ENCODE measurements at places on chromosomes 5 and 9. TPM values are rescaled to one million over a fixed set of nuclear protein-coding genes. Genes with fewer than 3 reads are reported as not detected.

DNA sequence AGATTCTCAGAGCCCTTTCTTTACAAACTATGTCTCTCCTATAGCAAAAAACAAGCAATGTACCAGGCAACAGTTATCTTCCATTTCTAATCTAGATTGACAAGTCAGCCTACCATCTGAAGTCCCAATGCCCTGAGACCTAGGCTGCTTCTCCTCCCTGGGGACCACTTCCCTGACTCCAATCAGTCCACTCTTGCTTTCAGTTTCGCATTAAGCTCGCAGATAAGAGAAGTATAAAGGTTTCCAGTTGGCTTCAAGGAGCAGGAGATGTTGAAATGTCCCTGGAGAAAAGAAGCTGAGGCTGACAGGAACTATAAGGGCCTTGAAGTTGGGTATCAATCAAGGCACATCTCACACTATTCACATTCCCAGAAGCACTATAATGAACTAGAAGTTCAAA lies 32.3 kb downstream of the ERP44 start:
- DNase-seq, result no peak

DNA sequence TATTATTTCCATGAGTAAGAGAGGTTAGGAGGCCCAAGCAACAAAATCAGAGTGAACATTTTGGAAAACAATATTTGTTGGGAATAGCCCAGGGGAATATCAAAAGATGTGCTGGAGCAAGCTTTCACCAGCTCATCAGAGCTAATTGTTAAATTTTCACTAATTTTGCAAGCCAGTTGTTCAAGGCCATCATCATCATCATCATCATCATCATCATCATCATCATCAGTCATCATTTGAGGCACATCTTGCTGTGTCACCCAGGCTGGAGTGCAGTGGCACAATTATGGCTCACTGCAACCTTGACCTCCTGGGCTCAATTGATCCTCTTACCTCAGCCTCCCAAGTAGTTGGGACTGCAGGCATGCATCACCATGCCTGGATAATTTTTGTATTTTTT lies 350.5 kb upstream of the MEF2C start:
- no peak for DNase-seq

GRCh38 chr5:7667216-7667767 lies 183.6 kb downstream of the CFAP90 start:
- no peak for DNase-seq

DNA sequence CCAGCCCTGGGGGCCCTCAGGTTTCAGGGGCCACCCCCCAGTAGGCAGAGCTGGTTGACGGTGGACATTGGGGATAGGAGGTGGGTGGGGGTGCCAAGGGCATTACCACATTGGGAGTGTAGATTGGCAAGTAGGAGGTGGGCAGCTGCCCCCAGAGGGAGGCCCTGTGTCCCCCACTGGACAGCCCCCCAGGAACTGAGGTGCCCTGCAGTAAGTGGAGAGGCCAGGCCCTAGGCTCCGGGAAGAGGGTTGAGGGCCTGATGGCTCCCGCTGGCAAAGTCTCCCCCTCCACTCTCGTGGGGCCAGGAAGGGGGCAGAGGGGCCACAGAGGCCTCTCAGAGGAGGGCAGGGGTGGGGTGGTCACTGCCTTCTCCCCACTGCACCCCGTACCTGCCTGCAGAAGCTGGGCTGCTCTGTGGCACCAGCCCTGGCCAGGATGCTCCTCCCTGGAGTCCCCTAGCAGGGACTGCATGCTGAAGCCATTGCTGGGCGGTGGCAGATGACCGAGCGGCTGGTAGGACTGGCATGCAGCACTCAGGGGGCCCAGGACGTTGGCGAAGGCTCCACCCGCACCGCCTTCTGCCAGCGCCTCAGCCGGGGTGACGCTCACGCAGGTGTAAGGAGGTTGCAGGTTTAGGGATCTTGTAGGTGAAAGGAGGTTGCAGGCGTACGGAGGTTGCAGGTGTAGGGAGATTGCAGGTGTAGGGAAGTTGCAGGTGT lies 89.6 kb upstream of the CACNA1B start:
- no peak for DNase-seq

DNA sequence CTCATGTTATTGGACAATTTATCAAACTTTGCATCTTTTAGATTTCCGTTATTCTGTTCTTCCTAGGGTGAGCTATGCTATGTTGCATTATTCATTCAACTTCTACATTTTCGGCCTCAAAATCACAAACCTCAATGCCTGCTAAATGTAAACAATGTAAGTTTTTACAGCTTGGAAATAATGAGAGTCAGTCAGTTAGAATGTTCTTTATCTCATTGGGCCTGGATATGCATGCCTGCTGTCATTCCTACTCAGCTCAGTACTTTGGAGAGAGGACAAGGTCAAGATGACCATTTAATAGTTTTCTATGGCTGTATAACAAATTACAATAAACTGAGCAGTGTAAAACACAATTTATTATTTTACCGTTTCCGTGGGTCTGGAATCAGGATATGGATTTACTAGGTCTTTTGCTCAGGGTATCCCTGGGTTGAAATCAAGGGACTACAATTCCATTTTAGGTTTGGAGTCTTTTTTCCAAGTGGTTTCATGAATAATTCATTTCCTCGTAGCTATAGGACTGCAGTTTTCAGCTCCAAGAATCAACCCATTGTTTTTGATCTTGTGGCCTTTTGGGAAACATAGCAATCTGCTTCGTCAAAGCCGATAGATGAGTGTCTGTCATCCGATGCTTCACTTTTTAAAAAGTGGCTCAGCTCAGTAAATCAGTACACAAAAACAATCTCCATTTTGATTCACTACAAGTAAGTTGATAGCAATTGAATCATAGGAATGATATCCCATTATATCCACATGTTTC lies 1143.2 kb upstream of the CDH6 start:
- DNase-seq, result no peak

DNA sequence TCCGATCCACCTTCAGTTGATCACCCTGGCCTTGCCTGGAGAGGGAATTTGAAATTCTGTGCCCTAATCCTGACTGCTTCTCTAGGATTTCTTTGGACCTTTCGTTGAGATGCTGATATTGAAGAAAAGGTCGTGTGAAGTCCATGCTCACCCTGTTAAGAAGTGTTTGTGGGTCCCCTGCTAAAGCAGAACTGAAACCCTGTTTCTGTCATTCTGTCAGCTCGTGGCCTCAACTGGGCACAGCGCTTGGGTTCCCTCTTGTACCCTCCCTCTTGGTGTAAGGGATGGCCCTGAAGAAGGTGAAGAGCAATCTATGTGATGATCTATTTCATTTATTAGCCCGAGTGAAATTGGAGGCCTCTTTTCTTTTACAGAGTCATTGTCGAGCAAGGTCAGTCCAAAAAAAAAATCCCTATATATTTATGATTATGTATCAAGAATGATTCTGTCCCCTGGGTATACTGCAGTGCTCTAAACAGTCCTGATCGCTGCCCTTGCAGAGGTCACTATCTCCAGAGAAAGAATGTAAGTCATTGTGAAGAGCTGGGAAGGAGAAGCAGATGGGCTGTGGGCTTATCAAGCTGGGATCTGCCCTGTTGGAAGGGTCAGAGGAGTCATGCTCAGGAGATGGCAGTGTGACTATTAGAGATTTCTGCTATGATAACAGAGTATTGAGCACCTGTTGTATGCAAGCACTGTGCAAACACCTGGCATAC lies 56.1 kb downstream of the WWC1 start:
- no peak for DNase-seq

- DNase-seq, result no peak
Observed at GRCh38 chr5:138028971-138029365, 3.9 kb downstream of the FAM13B start.

- DNase-seq, result no peak
Observed at GRCh38 chr9:96109680-96110351, 192.2 kb downstream of the HSD17B3 start.

DNA sequence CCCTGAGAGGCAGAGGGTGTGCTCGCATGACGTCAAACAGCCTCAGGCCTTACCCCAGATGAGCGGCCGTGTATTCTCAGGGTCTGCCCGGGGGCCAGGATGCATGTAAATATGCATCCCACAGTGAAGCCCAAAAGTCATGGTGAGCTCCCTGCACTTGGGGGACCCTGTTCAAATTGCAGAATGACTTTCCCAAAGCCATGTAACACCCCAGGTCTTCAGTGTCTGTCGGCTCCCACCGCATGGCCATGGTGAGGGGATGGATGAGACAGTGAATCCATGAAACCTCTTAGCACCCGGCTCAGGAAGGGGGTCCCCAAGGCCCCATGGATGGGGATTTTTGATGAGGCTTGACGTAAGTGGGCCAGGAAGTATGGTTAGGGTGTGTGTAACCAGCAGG lies 9.3 kb upstream of the COL5A1 start:
- no peak for DNase-seq

DNA sequence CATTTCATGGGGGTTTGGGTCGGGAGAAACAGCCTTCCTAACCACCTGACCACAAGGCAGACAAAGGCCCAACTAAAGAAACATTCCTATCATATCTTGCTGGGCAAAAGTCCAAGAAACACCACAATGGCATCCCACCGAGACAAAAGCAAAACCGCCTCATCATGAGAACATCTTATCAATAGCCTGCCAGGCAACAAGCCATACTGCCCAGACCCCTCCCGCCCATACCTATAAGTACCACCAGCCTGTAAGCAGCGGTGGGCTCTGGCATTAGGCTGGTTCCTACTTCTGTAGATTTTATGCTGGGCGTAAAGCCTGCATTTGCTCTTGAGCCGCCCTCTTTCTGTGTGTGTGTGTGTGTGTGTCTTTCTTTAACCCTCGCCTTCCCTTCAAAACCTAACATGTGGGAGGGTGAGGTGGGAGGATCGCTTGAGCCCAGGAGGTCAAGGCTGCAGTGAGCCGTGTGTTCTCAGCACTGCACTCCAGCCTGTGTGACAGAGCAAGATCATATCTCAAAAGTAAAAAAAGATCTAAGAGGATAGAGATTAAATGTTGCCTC lies 56.9 kb downstream of the PDE6A start:
- DNase-seq, result peak; percentile 39

GRCh38 chr5:179114756-179115155 lies 54.6 kb downstream of the ZNF354C start:
- no peak for DNase-seq

- no peak for DNase-seq
Observed at GRCh38 chr9:110809038-110809595, 140.5 kb downstream of the MUSK start.

- DNase-seq, result no peak
Observed at GRCh38 chr9:129624168-129624759, 1.7 kb upstream of the NTMT1 start.

DNA sequence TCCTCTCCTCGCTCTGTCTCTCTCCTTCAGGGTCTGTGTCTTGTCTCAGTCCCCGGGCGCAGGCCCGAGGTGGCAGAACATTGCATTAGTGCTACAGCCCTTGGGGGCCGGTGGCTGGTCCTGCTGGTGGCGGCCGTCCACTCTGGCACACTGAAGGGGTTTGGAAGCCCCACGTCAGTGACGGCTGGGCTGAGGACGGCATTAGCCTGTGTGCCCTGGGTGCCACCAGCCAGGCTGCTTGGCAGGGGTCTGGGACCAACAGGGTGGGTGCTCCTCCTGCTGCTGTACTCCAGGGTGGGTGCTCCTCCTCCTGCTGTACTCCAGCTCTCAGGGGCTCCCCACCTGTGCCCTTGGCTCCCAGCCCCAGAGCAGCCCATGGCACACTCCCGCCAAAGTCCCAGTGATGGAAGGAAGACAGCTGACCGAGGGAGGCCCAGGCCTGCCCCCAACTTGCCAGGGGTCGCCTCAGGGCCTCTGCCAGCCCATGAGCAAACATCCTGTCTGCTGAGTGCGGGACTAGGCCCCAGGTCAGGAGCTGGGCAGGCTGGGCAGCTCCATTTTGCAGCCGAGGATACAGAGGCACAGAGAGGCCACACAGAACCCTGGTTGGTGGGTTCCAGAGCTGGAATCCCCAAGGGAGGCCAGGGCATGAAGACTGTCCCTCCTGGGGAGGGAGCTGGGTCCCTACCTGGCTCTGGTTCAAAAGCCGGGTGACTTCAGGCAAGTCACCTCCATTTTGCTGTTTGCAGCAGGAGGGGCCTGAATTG lies 27.3 kb downstream of the SARDH start:
- no peak for DNase-seq

DNA sequence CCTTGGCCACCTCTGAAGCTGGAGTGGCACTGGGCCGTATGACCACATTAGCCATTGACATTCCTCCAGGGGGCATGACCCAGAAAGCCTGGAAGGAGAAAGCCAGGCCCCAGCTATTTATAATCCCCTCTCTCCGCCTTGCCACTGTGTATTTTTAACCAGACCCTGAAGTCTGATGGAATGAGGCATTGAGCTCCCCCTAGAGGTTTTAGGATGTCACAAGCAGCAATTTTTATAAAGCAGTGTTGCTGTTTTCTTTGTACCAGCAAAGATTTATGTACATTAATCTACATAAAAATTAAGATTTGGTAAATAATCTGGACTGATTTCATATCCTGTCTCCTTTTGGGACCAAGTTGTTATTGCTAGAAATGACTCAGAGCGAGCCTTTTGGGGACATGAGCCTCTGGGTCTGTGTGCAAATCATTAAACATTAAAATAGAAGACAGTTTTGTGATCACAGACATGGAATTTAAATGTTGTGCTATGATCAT lies 127.1 kb downstream of the TRIO start:
- no peak for DNase-seq

DNA sequence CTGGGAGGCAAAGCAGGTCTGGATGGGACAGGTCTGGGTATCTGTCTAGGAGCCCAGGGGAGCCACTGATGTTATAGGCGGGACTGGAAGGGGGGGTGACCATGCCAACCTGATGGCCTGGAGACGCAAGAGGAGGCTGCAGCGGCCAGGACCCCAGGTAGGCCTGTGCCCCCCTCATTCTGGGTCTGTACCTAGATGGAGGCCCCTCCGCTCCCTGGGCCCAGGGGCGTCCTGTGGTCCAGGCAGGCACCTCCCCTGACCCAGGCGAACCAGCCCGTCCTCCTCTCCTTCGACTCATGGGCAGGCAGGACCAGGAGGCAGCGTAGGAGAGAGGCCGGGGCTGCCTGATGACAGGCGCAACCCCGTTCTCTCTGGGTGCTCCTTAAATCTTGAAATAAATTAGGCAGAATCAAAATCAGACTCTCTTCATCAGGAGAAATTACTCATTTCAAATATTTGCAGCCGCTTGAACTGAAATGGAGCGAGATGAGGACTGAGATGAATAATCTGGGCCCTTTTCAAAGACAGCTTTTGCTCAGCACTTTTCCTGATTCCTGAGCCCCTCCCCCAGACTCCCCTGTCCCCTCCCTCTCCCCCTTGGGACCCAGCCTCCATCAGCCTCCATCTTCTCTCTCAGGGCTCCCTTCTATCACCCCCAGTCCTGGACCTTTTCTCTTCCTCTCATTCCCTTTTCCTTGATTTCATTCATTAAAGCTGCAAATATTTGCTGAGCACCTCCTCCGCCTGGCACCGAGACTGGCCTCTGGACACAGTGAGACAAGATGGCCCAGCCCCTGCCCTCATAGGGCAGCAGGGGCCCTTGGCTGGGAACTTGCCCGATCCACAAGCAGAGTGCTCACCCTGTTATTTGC lies 46.8 kb upstream of the IER5L start:
- no peak for DNase-seq

NTNG2 gene
- polyA plus RNA-seq, result 0.40 TPM

KCNIP1 gene
- polyA plus RNA-seq, result 12.7 TPM

SETD9 gene
- polyA plus RNA-seq, result 18.9 TPM

ZNF483 gene
- polyA plus RNA-seq, result 4.4 TPM

CDX1 gene
- polyA plus RNA-seq, result 1.0 TPM

COL15A1 gene
- polyA plus RNA-seq, result 23.0 TPM

DHFR gene
- polyA plus RNA-seq, result 74.6 TPM

PRLR gene
- polyA plus RNA-seq, result 33.0 TPM

All from renal cortex interstitium (tissue), 15 donors.